ENCODE measurements at places on chromosomes 12 and 14. TPM values are rescaled to one million over a fixed set of nuclear protein-coding genes. Genes with fewer than 3 reads are reported as not detected.

DNA sequence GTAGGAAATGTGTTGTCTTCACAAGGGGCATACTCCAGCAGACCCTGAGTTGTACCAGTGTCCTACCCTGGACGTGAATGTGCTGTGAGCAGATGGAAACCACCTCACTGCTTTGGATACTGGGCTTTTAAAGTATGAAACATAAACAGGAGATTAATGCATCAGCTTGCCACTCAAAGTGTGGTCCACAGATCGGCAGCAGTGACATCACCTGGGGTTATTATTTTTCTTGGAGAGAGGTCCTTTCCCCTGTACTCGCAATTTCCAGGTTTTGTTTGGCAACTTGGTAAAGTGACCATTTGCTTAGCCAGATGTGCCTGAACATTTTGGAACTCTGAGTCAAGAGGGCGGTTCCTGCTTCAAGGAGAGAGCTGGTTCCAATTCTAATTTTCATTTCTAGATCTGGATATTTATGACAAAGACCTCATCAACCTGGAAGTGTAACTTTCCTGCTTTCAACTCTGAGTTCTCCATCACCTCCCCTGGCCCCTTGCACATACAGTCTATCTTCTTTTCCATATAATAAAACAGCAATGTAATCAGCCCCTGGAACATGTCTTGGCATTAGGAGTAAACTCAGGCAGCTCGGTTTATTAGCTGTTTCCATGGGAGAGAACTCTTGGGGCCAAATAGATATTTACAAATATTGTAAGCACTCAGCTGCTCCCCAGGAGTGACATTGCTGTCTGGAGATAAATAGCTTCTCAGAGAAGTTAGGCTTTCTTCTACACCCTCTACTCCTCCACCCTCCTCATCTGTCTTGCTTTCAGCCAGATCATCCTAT is 237.0 kb upstream of the TBX3 start:
- peak; percentile 27 for DNase-seq

Gene TAC3
- total RNA-seq, result not detected

DNA sequence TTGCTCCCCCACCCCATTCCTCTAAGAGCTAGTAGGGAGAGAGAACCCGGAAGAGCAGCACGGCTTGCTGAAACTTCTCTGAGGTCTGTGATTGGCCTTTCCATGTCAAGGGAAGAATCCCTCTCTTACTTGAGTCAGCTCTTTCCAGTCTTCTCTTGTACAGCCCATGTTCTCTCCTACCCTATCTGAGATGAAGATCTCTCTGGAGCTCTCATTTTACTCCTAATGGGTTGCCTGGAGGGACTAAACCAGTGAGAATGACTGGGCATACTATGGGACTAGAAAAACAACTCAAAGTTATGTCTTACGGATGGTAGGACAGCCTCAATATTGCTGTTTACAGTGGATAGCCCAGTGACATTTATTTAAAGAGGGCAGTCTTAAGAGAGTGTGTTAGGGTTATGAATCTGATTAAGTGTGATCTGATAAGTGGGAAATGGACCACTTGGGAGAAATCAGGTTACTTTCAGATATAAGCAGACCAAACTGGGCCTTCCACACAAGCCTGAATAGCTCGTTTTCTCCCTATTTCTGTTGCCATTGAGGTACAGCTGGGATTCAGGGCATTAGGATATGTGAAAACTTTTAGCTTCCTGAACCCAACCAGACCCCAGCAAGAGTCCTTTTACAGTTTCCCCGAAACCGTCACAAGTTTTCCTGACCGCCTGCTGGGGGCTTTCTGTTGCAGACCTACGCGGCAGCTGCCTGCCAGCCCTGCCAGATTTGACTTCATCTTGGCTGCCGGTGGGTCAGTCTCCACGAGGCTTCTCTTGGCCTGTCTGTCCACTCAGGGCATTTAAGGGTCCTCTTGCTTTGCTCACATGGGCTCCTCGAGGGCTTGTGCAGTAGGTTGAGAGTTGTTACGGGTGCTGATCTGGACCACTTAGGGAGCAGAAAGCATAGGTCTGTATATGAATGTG is 16.9 kb downstream of the ETV6 start:
- DNase-seq, result no peak

- DNase-seq, result no peak
Measured at GRCh38 chr14:94115631-94116030, 5.1 kb downstream of the IFI27 start.

DNA sequence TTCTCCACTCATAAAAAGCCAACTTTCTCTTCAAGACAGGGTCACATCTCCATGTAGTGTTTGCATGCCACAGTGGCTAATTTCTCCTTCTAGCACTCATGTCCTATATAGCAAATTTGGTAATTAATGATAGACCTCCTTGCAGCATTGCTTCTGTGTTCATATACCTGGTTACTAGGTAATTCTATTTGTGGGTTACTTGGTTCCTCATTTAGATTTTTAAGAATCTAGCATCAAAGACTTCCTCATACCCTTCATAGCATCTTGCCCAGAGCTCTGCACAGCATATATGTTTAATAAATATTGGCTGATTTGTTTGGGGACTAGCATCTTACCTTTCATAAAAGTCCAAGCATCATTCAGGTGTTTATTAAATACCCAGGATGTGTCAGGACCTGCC is 152.1 kb downstream of the DUSP6 start:
- no peak for DNase-seq

- no peak for DNase-seq
Measured at GRCh38 chr14:97411938-97412612, 614.9 kb downstream of the VRK1 start.

GRCh38 chr14:38973083-38973700 is 129.8 kb downstream of the SEC23A start:
- no peak for DNase-seq

Data from HT1080 (cell line).